ENCODE measurements at places on chromosomes 16 and 17.

- DNase-seq, result no peak
These were observed 8.1 kb downstream of the CES4A start for GRCh38 chr16:66996324-66996982.

GRCh38 chr16:66899310-66899944 lies 19.1 kb downstream of the PDP2 start:
- DNase-seq, result no peak

GRCh38 chr17:632560-632959 lies 82.1 kb downstream of the VPS53 start:
- no peak for DNase-seq

- no peak for DNase-seq
These were observed 25.8 kb downstream of the SAP30BP start for GRCh38 chr17:75692976-75693375.

DNA sequence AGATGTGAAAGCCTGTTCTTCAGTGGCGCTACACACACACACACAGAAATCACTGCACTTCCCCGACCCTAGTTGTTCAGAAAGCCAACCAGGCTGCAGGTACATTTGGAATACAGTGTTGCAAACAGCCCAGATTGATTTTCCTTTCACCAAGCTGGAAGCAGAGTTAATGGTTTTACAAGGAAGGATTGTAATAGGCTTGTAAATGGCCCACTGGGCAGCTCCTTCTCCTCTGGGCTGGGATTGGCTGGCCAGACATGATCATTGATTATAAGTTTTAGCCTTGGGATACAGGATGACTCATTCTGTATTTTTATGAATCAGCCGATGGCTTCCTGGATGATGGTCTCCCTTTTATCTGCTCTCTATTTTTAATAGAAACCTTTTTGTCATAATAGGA lies 2.5 kb downstream of the VAT1L start:
- no peak for DNase-seq

DNA sequence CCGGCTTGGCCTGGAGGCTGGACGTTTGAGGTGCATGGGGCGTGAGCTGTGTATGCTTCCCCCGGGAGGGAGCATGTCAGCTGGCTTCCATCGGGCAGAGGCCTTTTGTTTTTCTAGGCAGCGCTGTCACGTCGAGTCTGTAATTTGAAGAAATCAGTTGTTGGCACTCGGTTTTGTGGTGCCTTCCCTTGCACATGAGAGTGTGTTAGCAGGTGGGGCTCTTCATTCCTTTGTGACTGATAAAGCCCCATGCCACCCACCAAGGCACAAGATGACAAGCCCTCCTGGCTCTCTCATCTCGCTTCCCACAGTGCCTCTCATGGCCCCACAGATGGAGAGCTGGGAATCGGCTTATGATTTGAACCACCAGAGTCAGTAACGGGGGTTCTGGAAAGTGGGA lies 72.1 kb downstream of the BANP start:
- no peak for DNase-seq

DNA sequence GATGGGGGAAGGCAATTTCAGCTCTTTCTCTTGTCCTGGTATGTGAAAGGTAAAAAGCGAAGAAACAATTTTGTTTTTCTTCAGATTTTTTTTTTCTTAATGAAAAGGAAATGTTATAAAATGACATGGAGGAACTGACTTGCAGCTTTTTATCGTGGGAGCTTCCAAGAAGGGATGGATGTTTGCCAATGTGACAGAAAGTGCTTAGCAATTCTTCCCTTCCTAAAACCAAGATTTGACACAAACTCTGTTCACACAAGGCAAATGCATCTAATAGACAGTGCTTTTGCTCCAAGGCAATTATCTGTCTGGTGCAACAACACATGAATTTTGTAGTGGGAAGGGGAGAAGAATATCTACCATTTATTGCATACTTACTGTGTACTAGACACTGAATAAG lies 988.5 kb downstream of the CDH11 start:
- DNase-seq, result no peak

DNA sequence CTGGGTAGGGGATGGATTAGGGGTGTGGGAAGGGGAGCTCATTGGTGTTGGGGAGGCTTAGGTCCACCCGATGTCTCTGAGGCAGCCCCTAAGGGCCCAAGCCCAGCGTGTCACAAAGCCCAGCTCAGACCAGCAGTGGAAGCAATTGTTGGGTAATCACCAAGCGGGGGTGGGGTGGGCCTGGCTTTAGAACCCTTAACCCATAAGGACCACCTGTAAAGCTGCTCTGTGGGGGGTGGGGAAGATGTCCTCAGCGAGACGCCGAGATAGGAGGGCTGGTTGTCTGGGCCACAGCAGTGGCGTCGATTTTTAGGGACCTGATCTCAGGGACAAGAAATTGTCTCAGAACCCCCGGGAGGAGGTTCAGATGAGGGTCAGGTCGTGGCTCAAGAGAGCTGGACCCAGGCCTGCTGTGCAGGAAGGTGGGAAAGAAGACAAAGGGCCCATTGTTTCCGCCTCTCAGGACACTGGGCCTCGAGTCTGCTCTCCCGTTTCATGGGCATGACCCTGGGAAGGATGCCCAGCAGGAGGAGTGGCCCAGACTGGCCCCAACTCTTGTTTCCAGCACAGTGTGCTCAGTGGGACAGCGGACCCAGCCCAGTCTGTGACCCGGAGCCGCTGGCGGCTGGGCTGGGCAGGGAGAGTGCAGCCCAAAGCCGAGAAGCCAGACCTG lies 15.9 kb downstream of the ST6GALNAC2 start:
- DNase-seq, result no peak

DNA sequence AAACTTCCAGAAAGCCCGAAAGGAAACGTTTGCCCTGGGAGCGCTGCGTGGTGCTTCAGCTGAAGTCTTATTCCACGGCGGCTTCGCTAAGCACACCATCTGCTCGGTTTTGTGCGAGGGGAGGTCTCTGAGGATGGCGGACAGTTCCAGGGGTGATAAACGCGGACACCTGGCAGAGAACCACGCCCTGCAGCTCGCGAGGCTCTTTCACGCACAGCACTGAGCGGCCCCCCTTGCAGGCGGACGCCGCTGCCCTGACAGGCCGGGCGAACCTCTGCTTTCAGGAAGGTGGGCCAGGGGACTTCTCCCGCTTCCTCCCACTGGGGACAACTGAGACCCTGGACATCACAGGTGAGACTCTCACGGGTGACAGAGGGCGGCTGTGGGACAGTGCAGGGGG lies 3.7 kb downstream of the MVD start:
- no peak for DNase-seq

DNA sequence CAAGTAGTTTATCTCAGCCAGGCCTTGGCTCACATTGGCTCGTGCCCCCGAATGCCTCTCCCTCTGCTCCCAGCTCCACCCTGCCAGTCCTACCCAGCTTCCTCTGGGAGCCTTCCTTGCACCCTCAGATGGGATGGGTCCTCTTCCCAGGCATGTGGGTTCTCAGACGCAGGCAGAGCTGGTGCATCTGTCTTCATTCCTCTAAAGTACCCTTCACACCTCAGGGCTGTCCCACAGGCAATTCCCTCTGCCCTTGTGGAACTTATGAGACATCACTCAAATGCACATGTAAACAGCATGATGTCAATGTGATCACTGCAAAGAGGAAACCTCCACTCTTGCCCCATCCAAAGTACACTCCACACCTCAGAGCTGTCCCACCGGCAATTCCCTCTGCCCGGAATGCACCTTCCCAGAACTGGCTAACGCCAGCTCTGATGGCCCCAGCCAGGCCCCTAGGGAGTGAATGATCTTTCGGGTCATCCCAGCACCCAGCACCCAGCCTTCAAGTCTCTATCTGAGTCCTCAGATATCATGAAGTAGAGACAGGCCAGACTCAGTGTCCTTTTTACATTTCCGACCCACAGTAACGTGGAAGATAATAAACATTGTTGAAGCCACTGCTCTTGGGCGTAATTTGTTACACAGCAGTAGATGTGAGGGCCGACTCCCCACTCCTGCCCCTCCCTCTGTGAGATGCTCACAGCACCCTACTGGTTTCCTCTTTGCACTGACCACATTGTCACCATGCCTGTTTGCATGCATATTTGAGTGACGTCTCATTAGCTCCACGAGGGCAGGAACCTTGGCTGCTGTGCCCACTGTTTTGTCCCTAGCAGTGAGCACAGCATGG lies 85.4 kb downstream of the N4BP1 start:
- DNase-seq, result no peak
